ENCODE measurements at places on chromosomes 1 and 21. TPM values are rescaled to one million over a fixed set of nuclear protein-coding genes. Genes with fewer than 3 reads are reported as not detected.

DNA sequence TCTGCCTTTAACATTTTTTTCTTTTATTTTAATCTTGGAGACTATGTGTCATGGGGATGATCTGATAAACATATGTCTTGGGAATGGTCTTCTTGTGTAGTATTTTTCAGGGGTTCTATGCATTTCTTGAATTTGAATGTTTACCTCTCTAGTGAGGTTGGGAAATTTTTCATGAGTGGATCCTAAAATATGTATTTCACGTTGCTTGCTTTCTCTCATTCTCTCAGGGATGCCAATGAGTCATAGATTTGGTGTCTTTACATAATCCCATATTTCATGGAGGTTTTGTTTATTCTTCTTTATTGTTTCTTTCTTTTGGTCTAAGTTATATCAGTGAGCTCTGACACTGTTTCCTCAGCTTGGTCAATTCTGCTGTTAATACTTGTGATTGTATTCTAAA is 1237.2 kb downstream of the PLA2G4A start:
- DNase-seq: no peak

GRCh38 chr1:14820295-14821085 is 222.0 kb downstream of the KAZN start:
- peak; percentile 33 for DNase-seq

DNA sequence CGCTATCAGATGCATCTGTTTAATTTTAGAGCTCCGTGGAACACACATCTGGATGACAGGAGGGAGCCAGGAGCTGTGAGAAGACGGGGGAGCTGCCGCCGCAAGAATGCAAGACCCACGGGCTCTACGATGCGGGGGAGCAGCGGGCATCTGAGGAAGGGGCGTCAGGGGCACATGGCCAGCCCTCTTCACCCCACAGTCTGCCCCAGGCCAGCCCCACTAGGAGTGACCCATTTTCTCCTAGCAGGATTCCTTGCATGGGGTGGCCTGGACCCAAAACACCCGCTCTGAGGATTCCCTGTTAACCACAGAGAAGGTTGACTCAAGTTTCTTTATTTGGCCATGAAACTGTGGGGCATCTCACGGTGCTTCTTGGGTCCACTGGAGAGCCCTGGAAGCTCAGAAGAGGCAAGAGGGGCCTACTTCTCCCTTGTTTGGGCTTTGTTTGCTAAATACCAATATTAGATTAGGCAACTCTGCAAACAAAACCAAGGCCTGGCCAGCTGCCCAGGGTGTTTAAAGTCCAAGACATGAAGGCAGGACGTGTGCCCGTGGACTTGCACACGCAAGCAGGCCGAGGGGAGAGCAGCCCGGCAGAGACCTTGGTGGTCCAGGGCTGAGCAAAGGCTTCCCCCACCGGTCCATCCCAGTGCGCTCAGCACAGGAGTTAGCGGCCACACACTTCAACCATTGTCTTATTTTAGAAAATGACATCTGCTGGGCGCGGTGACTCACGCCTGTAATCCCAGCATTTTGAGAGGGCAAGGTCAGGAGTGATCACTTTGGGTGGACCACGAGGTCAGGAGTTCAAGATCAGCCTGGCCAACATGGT is 89.8 kb downstream of the DHRS3 start:
- DNase-seq: no peak

GRCh38 chr1:46289976-46290375 is 13.4 kb downstream of the LRRC41 start:
- peak; percentile 39 for DNase-seq

- DNase-seq: no peak
These were observed 28.4 kb downstream of the TOMM20 start for GRCh38 chr1:235100194-235100772.

- DNase-seq: no peak
These were observed 17.2 kb downstream of the PKN2 start for GRCh38 chr1:88701275-88701674.

DNA sequence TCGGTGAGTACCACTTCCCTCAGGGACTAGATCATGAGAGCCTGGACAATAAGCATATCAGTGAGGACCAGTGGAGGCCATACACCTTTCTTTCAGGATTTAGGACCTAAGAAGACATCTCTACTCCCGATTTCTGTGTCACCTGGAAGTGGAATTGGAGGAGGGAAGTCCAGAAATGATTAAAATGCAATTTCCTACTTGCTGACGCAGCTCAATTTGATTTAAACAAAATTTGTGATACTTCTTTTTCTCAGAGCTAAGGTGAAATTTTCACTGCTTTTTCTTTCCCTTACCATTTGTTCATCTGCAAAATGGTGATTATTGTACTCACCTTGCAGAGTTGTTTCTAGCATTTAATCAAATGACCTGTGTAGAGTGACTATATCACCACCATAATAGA is 38.8 kb upstream of the BTG3 start:
- DNase-seq: no peak

Gene LCE1D
- total RNA-seq: not detected

Gene C4BPA
- total RNA-seq: not detected

Measured in G401 (cell line).